ENCODE measurements at places on chromosomes 7 and 10.

DNA sequence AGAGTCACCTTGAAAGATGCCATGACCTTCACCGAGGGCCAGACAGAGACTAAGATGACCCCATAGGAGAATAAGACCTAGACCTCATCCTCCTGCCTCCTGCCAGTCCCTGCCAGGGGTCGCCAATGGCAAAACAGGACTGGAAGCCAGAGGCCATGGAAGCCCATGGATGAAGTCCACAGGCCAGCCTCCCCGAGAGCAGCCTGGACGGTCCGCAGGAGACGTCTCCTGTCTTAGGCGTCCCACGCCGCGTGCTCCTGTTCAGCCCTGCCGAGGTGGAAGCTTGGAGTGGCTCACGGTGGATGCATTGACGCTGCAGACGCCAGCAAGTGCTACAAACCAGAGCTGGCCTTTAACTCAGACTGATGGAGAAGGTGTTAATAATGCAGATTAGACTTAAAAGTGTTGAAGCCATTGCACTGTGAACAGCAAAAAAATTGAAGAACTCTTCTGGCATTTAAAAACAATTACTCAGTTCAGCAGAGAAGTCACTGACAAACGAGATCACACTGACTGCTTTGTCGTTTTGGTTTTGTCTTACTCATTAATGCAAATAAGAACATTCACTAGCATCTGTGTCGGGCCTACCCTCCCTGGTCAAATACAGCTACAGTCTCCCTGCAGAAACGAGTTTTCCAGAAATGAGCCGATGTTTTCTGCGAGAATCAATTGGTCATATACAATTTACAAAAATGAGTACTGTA lies 38.1 kb upstream of the FAM20C start:
- no peak for DNase-seq

DNA sequence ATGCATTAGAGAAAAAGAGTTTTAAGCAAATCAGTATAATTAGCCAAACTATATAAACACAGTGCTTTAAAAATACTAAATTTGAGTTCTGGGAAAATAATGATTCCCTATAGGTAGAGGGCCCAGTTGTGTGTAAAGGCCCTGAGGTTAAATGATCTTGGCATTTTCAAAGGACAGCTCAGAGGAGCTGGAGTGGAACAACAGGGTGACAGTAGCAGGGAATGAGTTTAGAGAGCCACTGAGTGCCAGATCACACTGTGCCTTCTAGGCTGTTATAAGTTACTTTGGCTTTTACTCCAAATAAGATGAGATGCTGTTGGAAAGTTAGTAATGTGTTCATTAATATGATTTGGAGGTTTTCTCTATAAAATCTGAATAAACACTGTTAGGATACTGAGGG lies 34.6 kb downstream of the VWDE start:
- DNase-seq: no peak

DNA sequence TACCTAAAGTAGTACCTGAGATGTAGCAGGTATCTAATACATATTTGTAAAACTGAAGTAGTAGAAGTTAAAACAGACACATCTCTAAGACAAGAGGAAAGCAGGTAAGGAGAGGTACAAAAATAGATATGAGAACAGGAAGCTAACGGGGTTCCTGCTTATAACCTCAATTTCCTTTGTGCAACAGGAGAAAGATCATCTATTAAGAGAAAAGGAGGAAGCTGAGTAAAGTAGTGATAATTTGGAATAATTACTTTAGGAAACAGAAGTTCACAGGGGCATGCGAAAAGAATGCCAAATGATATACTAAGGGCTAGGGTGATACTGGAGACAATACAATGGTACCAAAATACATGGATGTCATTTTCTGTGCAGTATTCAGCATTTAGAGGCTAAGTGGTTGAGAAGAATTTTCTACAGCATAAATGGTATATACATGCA lies 108.7 kb downstream of the NRBF2 start:
- DNase-seq: no peak

DNA sequence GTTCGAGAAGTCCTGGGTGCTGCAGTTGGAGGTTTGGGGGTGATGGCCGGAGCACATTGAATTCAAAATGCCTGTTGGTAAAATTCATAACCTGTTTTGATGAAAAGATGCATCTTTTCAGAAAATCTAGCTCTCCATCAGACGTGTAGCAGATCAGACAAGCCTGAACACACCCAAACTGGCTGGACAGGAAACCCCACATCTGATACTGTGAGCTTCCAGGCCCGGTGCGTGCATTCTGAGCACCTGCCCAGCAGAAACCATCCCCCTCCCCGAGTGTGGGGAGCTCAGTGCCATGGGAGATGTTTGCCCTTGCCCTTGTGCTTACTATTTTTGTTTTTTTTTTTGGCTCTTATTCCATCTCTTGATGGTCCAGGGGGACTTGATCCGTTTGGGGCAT lies 417.1 kb downstream of the TCERG1L start:
- no peak for DNase-seq

DNA sequence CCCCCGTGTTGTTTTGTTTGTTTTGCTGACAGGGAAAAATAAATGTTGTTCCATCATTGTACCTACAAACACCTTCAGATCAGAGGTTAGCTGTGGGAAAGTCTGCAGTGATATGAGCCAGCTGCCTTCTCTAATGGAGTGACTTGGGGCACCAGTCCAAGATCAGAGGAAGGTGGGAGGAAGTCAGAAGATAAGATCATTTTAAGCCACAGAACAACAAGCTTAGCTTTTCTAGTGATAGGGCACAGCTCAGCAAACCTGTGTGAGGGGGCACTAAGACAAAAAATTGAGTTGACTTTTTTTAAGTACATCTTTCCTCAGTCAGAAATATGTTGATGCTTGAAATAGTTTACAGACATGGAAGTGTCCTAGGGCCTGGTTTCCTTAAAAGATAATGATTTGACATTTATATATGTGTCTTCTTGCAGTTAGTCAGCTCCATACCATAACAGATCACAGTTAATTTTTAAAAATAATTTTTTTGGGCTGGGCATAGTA lies 240.3 kb upstream of the KAT6B start:
- no peak for DNase-seq

- DNase-seq: no peak
These were observed 14.1 kb upstream of the CYTH3 start for GRCh38 chr7:6286486-6286885.

DNA sequence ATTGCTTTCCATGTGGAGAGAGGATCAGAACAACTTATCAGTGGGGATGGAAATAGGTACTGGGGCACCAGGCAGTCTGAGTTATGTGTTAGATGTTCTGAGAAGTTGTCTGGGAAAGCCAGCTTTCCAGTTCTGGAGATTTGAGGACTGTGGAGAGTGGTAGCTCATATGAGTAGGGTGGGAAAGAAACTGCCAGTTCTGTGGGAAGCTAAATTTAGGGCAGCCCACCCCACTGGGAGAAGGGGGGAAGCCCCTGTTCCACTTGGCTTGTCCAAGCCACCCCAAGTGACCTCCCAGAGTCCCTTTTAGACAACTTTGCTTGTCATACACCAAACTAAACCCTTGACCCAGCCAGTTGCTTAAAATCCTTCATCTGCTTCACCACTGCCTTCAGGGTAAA lies 189.5 kb downstream of the REEP3 start:
- DNase-seq: no peak

DNA sequence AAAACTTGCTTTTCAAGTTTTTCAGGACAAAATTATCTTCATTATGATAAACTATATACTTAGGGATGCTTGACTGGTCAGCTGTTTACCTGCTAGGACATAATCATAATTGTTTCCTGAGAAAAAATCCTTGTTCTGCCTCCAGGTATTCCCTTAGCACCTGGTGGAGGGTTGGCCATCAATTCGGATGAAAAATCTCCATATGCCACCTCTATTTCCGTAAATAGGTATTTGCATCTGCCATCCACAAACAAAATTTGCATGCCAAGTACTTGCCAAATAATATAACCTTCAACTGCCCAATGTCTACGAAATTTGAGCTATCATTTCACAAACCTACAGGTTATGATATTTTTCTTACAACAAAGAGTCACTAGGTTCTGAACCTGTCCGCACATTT lies 126.2 kb downstream of the RNF133 start:
- DNase-seq: no peak

DNA sequence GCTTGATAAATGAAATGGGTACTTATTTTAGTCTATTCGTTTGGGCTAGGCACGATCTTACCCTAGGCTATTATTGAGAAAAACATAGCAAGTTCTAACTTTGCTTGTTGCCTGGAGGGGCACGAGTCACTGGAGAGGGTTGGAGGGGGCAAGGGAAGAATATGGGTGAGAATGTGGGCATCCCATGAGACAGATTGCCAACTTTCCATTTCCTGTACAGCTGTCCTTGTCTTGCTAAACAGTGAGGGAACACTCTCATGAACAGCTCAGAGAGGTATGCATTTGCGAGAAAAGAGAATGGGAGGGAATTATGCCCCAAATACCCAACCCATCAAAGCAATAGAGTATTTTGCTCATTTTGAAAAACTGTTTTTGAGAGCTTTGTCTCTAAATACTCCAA lies 9.2 kb downstream of the CDHR3 start:
- DNase-seq: no peak

DNA sequence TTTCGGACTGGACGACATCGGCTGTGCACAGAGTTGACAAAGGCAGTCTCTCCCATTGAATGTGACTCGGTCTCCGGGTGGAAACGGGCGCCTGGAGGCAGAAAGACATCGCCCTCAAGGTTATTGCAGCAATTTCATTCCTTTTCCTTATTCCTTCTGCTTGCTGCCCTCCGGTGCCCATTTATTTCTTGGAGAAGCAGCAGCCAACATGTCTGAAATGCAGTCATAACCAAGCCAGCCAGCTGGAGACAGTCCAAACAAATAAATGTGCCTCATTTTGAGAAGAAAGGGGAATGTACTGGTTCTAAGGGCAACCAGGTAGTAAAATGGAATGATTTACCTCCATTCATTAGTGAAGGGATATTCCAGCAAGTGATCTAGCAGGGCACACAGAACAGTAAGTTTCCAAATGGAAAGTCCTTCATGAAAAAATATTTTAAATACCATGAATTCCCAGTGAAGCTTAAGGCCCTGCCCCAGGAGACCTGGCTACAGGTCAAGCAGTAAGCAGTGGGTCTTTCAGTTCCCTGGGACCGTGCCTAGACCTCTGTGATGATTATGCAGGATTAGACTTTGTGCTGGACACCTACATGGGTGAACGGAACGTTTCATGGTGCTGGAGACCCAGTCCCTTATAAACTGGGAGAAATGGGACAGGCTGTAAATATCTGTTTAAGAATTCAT lies 86.6 kb downstream of the ABLIM1 start:
- no peak for DNase-seq

DNA sequence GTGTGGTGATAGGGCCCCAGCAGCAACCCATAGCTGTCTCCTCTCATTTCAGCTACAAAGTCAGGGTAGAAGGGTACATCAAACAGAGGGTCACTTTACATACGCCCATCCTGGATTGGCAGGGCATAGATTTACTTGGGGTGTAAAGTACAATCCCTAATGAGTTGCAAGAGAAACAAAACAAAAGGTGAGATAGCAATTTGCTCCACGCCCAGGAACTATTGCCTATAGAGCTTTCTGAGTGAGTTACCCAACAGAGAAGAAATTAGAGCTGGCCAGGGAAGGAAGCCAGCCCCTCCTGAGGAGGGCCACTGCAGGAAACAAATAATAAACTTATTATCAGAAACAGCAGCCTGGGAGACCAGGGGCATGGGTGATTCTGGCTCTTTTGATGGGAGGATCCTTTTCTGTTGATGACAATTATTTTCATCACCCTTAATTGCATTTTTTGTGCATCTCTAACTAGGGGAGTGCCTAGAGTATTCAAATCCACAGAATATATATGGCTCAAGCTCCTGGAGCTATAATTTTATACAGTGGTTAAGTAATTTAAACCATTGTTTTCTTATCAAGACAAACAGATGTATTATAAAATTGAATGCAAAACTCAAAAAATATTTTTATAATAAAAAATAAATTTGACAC lies 47.4 kb downstream of the SLC26A5 start:
- no peak for DNase-seq

DNA sequence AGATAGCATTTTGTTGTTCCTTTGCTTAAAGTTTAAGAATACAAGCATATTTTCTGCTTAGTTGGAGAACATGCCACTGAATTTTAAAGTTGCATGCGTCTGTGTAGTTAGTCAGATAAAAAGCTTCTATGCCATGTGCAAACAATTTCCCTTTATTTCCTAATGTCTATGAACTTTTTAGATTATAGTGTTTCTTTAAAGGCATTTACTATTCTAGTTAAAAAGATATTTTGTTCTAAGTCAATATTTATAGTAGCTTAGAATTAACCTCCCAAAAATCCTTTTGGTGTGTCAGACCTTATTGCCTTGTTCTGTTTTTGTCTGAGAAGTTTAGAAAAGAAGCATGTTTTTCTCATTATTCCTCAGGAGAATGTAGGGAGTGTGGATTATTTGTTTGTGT lies 99.0 kb upstream of the GATA3 start:
- DNase-seq: no peak

DNA sequence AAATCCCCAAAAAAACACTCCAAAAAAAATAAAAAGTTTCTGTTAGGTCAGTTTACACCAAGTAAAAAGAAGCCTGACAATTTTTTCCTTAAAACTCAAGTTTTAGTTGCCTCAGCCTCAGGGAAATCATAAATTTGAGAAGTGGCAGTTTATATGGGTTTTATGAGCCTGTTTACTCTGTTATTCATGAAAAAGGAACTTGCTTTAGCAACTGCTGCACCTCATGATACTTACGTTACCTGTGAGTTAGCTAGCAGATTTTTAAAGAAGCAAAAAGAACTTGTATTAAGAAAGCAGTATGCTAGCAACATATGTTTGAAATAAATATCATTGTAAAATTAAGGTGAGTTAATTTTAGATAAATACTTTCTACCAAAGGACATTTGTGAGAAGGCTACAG lies 1264.5 kb upstream of the PHF14 start:
- no peak for DNase-seq

DNA sequence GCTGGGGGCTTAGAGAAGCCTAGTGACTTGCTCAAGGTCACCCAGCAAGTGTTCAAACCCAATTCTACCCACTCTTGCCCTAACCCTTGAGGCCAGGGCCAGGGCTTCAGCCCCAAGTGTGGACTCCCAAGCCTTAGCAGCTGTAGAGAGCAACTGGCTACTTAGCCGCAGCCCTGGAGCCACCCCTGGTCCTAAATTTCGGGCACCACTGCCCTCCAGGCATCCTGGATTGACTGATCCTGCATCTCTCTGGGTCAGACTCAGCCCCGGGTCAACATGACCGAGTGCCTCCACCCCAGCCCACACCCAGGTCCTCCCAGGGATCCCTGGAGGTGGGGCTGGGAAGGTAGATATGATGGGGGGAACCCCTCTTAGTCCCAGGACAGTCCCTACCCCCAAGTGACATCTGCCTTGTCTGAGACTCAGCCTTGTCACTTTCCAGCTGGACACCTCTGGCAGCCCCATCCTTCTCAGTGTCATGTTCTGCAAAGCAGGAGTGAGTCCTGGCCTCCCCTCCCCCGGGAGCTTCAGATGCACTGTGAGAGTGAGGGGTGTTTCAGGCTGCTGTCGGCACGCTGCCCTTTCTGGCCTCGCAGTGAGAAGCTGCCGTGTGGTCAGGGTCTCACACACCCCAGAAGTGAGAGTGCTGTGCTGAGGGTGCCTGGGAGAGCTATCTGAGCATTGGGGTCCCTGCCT lies 89.8 kb downstream of the ZMIZ1 start:
- DNase-seq: no peak

GRCh38 chr10:84267503-84268126 lies 22.8 kb downstream of the RGR start:
- DNase-seq: peak; percentile 71
